ENCODE measurements at places on chromosomes 1 and 21.

- no peak for DNase-seq
Observed at GRCh38 chr1:94026619-94027380, 94.1 kb downstream of the ABCA4 start.

DNA sequence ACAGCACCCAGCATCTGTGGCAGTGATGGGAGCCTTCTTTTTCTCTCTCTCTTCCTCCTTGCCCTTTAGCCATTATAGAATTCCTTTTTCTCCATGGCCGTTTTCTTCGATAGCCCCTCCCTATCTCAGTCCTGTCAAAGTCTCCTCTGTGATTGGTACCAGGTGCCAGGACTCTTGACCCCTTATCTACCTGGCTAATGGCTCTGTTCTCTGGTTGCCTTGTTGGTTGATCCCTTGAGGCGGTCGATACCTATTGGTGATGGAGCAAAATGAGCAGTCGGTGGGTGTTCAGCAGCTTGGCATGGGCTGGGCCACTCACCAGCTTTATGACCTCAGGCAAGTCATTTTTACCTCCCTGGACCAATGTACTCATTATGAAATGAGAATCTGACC lies 2.0 kb downstream of the ATF3 start:
- no peak for DNase-seq

GRCh38 chr1:168760781-168761180 lies 31.8 kb upstream of the DPT start:
- no peak for DNase-seq

DNA sequence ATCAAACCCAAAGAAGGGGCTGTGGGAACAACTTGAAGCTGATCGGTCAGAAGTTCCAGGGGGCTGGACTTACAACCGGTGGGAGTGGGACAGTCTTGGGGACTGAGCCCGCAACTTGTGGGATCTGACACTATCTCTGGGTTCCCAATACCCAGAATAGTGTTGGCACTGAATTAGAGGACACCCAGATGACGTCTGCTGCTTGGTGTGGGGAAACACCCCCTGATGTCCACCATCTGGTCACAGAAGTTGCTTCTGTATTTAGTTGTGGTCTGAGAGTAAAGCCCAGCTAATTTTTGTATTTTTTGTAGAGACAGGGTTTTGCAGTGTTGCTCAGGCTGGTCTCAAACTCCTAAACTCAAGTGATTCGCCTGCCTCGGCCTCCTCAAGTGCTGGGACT lies 28.8 kb downstream of the SERBP1 start:
- no peak for DNase-seq

GRCh38 chr1:197660389-197660788 lies 114.9 kb downstream of the DENND1B start:
- no peak for DNase-seq

DNA sequence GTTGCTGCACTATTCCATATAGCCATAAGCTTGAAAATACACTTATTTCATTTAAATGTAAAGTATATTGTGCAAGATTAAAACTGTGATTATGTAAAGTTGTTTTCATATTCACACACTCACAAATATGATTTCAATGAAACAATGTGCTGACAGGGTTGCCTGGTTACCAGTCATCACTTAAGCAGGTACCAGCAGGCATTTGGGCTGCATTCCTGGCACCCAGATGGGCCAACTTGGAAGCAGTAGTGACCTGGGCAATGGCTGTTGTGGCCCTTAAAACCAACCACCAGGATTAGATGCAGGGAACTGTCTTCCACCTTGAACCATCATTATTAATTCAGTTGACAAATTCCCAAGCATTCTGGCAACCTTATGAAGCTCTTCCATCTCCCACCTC lies 45.0 kb upstream of the RASAL2 start:
- DNase-seq, result no peak

GRCh38 chr1:193685986-193686385 lies 499.6 kb upstream of the B3GALT2 start:
- no peak for DNase-seq

DNA sequence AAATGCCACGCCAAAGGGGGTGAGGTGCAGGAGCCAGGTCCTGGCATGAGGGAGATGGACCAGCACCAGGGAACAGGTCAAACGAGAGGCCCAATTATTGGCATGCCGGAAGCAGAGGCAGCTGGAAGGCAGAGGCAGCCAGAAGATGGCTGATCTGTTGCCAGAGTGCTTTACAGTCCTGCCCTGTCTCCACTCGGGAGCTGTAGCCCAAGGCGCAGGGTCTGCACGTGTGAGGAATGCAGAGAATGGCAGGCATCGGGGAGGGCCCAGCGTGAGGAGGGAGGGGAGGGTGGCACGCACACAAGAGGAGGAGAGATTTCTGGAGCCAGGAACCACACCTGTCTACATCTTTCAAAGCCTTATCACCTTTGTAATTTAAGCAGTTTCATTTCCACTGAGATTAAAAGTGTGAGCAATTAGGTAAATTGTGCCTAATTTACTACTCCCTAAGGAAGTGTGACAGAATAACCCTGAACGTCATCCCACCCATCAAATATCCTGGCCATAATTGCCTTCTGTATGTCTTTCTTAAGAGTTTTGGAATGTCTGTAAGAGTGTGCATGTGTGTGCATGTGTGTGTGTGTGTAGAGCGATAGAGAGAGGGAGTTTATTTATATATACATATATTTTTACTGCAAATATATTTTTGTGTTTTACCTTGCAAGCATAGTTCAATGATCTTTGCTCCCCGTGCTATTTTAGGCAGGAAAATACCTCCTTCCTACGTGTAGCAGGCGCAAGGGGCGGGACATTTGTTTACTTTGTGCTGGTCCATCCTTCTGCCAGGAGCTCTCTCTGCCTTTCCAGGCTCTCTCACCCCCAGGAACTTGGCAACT lies 125.5 kb upstream of the SERBP1 start:
- no peak for DNase-seq

GRCh38 chr1:33241866-33242265 lies 14.4 kb upstream of the ZNF362 start:
- no peak for DNase-seq

GRCh38 chr1:195866781-195867222 lies 741.4 kb downstream of the KCNT2 start:
- no peak for DNase-seq

DNA sequence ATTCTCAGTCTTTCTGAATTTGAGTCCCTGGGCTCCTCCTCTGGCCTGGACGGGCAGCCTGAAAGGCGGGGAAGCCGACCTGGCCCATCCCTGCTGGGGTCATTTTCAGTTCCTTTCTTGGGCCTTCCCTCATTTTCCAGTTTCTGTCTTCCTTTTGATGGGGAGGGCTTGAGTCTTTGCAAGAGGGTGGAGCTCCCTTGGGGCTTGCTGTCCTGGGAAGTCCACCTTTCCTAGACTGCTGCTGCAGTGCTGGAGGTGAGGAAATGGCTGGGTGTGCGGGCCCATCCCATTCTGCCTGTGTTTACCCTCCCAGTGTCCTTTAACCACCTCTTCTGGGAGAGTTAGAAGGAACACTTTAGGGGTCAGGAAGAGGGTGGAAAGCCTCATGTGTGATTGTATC lies 40.4 kb upstream of the SYNC start:
- no peak for DNase-seq

GRCh38 chr1:244941121-244941520 lies 76.8 kb upstream of the HNRNPU start:
- DNase-seq, result no peak

GRCh38 chr1:82517586-82517985 lies 716.9 kb downstream of the ADGRL2 start:
- DNase-seq, result no peak

DNA sequence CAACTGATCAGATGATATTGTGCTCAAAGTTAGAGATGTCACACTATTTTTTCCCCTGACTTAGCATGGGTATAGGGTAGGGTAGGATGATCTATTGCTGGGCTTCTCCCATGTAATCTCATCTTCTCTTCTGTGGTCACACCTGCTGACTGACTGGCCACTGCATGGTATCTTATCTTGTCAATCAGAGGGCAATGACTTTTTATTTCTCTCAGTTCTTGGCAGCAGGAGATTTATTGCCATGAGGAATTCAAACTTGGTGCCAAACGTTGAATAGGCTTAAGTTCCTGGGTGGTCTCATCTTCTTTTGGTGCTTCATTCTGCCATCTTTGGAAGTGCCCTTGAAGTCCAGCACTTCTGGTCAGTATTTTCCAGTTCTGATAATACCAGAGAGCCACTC lies 226.4 kb upstream of the POGK start:
- DNase-seq, result no peak

- no peak for DNase-seq
Observed at GRCh38 chr1:7784492-7785071, 491 bp downstream of the PER3 start.

- no peak for DNase-seq
Observed at GRCh38 chr1:6447016-6447817, 18.8 kb downstream of the TNFRSF25 start.

DNA sequence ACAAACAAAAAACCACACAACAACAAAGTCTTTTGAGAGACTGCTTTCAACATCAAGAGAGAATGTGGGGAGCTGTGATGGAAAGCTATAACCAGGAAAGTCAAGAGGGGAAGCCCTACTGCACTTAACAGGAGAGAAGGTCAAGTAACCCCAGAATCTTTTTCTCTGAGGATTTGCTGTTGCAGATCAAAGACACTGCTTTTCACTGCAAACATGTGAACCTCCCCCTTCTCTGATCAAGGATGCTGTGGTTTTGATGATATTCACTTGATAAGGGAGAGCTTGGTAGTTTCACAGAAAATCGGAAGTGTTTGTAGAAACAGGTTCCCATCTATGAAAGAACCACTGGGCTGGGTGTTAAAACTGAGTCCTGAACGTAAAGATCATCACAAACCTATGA lies 4.8 kb downstream of the ETV3 start:
- no peak for DNase-seq

GRCh38 chr21:35219719-35220118 lies 170.6 kb upstream of the RUNX1 start:
- DNase-seq, result no peak

- no peak for DNase-seq
Observed at GRCh38 chr1:160727316-160727640, 11.8 kb upstream of the SLAMF7 start.

DNA sequence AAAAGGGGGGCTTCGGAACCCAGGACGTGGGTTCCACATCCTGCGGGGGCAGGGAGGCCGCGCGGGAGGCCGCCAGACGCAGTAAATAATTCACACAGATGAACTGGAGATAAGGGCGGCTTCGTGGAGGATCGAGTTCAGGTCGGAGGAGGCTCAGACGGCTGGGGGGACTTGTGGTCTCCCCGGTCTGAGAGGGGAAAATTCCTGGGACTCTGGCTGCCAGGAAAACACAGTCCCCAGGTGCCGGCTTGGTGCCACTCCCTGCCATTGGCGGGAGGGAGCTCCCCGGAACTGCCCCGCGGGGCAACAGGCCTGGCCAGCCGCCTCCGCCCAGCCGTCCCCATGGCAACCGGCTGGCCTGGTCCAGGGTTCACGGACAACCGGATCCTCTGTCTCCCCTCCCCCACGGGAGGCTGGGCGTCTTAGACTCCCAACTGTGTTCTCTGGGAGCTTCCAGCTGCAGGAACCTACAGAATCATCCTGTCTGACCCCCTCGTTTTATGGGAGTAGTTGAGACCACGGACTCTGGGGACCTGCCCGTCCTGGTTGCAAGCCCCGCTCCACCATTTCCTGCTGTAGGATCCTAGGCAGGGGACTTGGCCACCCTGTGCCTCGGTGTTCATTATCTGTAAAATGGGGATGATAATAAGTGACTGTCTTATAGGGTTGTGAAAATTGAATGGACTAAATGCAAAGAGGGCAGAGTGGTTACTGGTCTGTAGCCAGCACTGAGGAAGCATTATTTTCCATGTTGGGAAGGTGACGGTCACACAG lies 9.6 kb downstream of the CAMK2N1 start:
- DNase-seq, result no peak

- DNase-seq, result no peak
Observed at GRCh38 chr1:76669624-76670315, 197.5 kb upstream of the ST6GALNAC5 start.

GRCh38 chr1:14977338-14977931 lies 176.1 kb upstream of the TMEM51 start:
- DNase-seq, result no peak

DNA sequence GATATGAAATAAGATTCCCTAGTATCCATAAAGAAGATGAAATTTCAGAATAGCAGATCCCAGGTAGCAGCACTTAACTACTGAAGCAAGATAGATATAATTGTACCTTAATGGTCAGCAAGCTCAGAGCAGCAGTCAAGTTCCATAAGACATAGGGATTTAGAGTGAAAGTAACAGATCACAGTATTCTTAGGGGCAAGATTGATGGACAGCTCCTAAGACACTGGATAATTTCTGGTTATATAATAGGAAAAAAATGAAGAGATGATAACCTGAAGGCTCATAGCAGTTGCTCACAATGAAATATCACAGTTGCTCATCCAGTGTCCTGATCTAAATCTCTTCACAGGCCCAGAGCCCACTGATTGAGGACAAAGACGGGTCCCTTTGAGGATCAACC lies 66.0 kb downstream of the SLC30A10 start:
- no peak for DNase-seq

DNA sequence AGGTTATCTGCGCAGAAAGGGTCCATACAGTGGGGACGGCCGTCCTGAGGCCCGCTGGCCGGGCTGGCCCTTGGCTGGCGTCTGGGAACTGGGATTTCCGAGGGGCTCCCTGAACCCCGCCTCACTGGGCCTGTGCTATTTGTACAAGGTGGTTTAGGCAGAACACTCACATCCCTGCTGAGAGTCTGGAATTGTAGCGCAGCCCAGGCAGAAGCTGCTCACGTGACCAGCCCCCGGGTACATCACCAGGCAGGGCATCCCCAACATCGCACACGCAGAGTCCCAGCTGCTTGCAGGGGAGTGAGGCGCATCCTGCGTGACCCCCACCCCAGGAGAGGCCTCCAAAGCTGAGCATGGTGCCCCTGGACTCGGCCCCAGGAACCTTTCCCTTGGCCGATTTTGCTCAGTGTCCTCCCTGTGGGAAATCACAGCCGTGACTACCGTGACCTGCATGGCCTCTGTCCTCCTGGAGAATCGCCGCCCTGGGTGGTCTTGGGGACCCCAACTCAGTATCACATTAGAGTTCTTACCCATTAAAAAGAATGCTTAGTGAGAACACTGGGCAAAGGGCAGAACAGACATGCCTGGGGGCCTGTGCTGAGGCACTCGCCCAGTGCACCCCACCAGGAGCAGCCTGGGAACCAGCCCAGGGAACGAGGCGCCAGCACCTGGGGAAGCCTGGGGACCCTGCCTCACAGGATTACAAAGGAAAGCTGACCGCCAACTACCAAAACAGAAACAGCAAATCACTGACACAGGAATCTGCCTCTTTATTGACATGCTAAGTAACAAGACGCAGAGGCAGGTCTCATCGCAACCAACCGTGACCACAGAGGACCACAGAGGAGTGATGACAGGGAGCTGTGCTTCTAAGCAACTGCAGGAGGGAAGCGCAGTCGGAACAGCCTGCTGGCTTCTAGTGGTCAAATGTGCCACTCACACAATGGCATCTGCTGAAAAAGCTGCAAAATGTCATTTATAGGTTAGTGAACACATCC lies 33.5 kb downstream of the UBE2G2 start:
- no peak for DNase-seq

- DNase-seq, result no peak
Observed at GRCh38 chr1:209594440-209594839, 10.9 kb downstream of the CAMK1G start.
